Astrocyte of the spinal cord (primary cell): ENCODE measurements at places on chromosomes 4 and X.

- DNase-seq, result no peak
Observed at GRCh38 chr4:114115526-114115925, 136.1 kb upstream of the ARSJ start.

DNA sequence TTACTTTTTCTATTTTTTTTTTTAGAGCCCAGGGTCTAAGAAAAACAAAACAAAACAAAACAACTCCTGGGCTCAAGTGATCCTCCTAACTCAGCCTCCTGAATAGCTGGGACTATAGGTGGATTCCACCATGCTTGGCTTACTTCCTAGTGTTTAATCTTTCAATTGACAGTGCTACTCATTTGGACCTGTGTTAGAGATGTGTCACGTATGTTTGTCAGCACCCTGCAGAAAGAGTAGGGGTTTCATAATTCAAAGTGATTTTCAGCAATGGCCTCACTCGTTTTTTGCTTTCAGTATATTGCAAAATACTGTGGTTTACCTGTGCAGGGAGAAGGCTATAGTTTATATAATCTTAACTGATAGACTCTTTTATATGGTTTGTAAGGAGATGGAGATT is 71.6 kb upstream of the TEX13D start:
- no peak for DNase-seq

- DNase-seq, result peak; percentile 92
Observed at GRCh38 chr4:181952478-181952877, 290.7 kb upstream of the TENM3 start.

- no peak for DNase-seq
Observed at GRCh38 chr4:38065176-38065575, 105.0 kb downstream of the PTTG2 start.

GRCh38 chrX:127038065-127038464 is 218.5 kb downstream of the PRR32 start:
- no peak for DNase-seq

DNA sequence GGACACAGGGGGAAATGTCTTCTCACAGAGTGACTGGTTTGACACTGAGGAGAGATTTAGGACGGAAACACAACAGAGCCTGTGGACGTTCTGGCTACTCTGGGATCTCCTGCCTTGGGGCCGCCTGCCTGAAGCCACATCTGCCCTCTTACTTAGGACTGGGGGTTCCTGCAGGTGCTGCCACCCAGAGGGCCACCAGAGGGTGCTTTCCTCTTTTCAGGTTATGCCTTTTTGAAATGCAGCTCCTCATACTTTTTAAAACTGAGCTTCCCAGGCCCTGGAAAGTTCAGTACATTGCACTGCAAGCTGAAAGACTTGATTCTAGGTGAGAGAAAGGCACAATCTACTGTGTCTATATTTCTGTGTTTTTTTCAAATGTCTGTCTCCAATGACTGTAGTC is 92.2 kb upstream of the PGRMC2 start:
- peak; percentile 42 for DNase-seq

- no peak for DNase-seq
Observed at GRCh38 chr4:150863456-150863855, 151.6 kb downstream of the LRBA start.

GRCh38 chr4:22514481-22514880 is 1.4 kb downstream of the ADGRA3 start:
- peak; percentile 64 for DNase-seq

DNA sequence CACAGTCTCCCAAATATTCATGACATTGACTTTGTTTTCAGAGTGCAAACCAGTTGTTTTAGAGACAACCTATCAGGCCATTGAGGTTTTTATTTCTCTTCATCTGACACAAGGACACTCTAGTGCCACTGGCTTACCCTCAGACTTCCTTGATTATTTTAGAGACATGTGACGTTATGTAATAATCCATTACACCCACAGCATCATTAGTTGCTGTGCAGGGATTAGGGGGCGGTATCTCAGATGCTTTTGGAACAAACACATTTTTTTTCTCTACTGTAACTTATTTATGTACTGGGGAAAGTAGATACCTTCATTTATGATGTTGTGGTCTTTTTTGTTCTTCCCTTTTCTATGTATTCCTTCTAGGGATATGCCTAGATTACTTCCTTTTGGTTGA is 2293.1 kb downstream of the PCDH7 start:
- no peak for DNase-seq

DNA sequence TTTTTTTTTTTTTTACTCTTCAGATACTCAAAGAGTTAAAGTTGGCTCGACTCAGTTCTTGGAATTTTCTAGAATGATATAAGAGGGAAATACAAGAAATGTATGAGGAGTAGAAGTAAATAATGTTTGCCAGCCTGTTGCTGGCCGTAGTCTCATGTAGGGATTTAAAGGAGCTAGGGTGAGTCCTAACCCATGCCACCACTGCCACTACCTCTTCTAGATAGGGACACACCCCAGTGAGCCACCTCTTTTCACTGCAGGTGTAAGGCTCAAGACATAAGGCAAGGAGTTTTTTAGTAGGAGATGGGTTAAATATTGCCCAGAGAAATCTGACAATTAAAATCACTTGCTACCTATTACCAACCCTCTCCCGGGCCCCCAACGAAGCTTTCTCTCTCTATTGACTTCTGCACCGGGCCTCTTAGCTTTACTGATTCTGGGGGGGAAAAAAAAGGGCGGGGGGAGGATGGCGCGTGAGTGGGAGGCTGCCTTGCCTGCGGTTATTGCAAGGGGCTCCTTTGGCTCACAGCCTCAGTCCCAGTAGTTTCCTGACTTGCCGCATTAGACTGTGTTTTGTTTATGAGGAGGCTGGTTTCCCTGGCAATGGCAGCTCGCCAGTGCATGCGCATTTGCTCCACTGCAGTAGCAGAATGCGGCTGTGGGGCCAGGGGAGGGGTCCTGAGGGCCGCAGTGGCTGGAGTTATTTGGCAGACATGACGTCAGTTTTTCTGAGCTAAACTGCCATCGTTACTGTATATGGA is 3.0 kb downstream of the LINC00632 start:
- DNase-seq, result peak; percentile 82

- DNase-seq, result no peak
Observed at GRCh38 chr4:2837904-2838496, 5.6 kb upstream of the ADD1 start.

DNA sequence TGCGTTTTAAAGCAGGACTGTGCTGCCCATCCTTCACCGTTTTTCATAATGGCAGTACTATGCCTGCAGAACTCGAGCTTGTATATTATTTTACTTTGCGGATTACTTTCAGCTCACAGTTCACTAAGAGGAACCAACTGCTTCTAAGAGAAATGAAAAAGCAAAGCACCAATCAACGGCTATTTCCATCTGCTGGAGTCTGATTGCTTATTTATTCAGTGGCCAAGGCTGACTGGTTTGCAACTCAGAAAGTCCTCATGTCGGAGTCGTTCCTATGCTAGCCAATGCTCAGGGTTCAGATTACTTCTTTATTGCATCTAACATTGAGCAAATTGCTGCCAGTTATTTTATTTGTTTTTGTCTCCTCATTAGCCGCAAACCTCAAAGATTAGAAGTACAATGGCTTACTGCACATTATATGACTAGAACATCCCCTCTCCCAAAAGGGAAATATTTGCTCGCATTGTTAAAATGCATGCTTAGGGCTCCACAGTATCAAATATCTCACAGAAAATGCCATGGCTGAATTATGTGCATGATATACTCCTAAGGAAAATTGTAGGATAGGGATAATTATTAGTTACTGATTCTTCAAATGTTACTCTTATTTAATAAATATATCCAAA is 1628.2 kb upstream of the ADGRL3 start:
- DNase-seq, result no peak

- DNase-seq, result no peak
Observed at GRCh38 chr4:43103048-43103447, 210.5 kb downstream of the GRXCR1 start.
